ENCODE measurements at places on chromosomes 5 and 9.
A peak's percentile ranks its signal among the peaks of the same experiment; 100 is the strongest.

DNA sequence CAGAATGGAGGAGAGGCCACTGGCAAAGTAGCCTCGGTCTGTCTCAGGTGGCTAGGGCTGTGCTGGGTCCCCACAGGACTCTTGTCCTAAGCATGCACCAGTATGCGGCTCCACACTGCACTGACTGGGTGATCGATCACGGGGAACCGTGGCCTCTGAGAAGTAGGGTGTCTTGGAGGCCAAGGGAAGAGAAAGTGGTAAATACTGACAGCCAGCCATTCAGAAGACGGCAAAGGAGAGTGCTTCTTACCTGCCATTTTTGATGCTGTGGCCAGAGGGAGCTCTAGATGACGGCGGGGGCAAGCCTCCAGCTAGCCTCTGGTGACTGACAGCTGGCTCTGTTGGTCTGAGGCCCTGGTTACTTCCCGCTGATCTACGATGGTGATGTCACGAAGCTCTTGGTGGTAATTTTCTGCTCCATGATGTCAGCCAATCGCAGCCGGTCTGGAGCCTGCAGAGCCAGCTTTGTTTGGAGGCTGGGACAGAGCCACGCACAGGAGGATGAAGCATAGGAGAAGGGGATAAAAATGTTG lies 40.4 kb upstream of the GADD45G start:
- peak; percentile 35 for DNase-seq

DNA sequence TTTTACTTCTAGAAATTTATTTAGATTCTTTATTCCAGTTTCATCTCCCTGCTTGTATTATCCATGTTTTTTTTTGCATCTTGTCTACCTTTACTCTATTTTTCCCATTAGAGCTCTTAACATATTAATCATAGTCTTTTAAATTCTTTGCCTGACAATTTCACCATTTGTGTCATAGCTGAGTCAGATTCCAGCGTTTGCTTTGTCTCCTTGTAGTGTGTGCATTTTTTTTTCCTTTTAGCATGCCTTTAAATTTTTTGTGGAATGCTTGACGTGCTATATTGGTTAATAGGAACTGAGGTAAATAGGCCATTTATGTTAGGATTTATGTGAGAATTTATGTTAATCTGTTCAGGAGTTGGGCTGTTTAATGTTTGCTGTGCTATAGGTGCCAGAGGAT lies 41.8 kb upstream of the NFIL3 start:
- no peak for DNase-seq

DNA sequence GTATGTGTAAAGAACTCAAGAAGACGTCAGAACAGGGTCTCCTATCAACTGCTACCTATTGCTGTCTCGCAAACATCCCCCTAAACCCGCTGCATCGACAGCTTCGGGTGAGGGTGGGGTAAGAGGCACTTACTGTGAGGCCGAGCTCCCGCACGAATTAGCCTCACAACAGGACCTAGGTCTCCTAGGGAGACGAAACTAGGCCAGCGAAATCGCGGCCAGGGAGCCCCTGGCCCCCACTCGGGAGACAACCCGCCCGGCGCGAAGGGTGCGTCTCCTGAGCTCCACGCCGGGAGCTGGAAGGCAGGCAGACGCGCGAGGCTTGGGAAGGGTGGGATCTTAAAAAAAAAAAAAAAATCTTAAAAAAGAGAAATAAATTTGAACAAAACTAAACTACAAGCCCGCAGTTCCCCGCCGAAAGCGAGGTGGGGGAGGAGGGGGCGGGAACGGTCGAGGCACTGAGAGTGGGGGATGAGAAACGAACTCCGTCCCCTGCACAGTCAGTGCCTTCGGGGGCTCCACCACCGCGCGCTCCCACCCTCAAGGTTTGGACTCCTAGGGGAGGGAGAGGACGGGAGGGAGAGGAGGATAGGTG lies 33.0 kb upstream of the NFIB start:
- no peak for DNase-seq

DNA sequence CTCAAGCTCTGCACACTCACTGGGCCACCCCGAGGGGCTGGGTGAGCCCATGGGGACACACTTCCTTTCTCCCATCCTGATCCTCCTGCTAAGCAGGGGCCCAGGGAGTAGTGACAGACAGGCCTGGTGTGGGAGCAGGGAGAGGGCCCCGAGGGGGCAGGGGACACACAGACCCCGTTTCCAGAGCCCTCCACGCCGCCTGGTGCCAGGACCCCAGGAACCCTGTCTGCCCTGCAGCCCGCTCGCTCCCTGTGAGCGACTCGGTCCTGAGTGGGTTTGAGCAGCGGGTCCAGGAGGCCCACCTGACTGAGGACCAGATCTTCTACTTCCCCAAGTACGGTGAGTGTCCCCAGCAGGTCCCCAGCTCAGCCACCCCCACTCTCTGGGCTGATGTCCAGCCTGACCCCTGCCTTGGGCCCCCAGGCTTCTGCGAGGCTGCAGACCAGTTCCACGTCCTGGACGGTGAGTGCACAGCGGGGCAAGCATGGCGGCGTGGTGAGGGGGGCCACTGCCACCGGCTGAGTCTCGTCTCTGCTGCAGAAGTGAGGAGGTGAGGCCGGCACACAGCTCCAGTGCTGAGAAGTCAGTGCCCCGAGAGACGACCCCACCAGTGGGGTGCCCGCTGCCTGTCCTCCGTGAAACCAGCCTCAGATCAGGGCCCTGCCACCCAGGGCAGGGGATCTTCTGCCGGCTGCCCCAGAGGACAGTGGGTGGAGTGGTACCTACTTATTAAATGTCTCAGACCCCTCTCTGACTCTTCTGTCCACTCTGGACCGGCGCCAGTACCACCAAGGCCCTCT lies 1.4 kb downstream of the C8G start:
- no peak for DNase-seq

- DNase-seq: no peak
These were observed 71.7 kb upstream of the SLC25A51 start for GRCh38 chr9:37975639-37976038.

- no peak for DNase-seq
These were observed 171.2 kb upstream of the KIF2A start for GRCh38 chr5:62134811-62135210.

DNA sequence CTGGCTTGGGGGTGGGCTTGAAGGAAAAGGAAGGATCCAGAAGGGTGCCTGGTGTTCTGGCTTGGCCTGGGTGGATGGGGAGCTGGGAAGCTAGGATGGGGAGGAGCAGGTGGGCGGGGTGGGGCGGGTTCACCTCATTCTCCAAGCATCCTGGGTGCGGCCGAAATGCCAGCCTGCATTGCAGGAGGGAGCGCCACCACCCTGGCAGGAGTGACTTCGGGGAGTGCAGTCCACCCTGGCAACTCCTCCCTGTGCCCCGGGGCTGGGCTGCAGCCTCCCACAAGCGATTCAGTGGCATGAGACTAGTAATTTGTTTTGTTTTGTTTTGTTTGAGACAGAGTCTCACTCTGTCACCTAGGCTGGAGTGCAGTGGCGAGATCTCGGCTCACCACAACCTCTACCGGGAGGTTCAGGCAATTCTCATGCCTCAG lies 5.5 kb downstream of the TTC16 start:
- peak; percentile 81 for DNase-seq

DNA sequence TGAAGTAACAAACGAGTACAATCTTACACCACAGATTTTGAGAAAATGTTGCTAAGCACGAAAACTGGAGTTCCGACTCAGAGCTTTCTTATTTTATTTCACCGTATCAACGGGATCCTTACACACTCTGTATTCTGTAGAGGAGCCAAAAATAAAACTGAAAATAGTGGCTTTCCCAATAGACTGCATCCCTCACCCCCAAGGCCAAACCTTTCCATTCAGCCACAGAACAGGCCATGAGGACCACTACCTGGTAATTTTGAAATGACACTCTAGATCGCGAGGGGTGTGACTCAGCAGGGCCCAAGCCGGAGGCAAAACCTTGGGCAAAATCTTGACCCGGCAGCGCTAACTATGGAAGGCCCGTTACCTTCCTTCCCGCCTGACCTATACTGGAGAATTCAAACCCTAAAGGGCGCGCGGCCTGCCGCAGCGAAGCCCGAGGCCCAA lies 432 bp downstream of the HSPA9 start:
- peak; percentile 19 for DNase-seq

DNA sequence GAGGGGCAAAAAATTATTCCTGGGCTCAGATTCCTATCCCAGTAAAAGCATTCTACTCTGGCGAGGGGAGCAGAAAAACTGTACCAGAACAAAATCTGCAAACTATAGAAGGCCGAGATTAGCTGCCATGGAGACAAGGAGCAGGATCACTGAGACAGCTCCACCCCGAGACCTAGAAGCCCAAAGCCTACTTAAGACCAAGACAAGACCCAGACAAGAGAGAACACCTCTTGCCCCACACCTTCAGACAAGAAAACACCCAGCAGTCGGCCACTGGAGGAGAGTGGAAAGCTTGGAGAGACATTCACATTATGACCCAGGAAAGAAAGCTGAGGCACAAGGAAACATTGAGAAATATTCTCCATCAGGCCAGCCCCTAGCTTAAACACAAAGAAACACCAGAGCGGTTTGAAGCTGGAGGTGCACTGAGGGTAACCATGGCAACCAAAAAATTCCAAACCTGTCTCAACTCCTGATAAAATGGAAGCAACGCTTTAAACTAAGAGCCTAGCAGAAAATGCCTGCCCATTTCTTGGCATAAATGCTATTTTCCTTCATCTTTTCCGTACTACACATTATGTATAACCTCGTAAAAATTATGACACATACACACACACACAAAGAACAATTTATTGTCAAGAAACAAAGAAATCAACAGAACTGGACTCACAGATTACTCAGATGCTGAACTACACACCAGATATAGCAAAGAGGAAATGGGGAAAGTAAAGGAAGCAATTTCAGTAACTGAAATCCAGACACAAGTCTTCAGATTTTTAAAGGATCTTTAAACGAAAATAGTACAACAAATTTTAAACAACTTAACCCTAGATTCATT lies 53.8 kb upstream of the FTMT start:
- DNase-seq: no peak

DNA sequence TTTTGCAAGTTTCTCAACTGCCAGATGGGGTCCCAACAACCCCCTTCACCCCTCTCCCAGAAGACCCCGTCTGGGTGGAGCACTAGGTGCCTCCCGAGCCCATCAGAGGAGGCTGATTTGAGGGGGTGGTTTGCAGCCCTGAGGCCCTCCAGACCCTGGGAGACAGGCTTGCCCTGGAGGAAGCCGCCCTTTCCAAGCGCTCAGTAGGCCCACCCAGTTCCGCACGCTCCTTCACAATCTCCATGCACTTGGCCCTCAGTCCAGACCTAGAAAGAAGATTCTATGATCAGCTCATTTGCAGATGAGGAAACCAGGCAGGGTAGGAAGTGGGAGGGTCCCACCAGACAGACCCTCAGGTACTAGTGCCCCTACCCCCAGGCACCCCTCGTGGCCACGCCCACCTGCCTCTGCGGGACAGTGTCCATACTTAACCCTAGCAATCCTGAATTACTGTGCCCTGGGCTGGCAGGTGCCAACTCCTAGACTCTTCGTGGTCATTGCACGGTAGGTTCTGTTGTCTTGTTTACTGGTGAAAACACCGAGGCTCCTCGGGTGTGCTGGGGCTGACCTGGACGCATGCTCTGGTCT lies 22.3 kb downstream of the OR2V1 start:
- DNase-seq: no peak

DNA sequence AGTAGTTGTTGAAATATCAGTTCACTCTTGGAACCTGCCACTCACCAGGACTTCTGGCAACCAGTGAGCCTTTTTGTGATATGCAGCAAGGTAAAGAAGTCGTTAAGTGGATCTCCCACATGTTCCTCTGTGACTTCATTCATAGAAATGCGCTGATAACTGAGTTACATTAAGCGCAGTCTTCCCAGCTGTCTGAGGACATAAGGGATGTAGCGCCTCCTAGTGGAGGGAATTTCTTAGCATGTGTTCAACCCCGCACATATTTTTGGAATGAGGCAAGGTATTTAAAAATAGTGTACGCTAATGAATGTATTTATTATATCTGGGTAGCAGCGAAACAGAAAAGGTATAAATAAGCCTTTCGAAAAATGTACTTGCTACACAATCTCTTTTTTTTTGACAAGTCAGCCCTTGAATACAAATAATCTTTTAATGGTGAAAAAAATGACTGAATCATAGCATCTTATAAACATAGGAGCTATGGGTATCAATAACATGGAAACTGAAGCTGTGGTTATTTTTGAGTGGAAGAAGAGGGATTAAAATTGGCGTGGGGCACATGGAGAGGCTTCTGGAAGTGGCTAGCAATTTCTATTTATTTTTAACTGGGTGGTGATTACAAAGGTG lies 38.0 kb downstream of the PALM2AKAP2 start:
- DNase-seq: no peak

DNA sequence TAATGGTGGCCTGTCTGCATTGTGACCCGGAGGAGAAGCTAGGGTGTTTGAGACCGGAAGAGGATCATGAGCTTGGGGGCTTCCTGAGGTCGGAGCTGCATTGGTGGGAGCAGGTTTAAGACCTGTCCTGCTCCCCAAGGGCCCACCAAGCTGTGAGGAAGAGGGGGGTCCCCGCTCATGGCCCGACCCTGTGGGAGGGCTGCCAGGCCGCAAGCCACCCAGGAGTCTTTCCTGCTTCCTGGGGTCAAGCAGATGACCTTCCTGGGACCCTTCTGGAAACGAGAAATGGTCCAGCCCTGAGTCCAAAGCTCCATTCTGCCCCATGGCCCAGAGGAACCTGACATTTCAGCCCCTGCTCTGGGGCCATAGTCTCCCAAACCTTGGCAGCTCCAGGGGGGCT lies 61.5 kb upstream of the RNU6ATAC start:
- DNase-seq: no peak

GRCh38 chr9:107928701-107929371 lies 439.3 kb upstream of the KLF4 start:
- DNase-seq: no peak

DNA sequence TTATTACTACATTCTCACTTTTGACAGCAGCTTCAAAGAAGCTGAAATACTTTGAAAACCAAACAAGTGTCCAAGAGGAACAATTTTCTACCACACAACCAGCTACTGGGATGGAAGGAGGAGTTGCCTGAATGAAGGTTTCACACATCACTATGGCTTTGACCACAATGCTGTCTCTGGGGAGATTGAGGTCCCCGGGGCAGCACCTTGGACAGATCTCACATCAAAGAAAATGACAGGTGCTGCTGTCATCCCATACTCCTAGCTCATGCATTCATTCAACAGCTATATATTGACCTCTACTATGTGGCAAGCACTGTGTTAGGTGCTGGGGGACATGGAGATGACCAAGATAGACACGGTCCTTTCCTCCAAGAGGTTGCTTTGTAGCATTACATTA lies 233.2 kb upstream of the RASEF start:
- no peak for DNase-seq

DNA sequence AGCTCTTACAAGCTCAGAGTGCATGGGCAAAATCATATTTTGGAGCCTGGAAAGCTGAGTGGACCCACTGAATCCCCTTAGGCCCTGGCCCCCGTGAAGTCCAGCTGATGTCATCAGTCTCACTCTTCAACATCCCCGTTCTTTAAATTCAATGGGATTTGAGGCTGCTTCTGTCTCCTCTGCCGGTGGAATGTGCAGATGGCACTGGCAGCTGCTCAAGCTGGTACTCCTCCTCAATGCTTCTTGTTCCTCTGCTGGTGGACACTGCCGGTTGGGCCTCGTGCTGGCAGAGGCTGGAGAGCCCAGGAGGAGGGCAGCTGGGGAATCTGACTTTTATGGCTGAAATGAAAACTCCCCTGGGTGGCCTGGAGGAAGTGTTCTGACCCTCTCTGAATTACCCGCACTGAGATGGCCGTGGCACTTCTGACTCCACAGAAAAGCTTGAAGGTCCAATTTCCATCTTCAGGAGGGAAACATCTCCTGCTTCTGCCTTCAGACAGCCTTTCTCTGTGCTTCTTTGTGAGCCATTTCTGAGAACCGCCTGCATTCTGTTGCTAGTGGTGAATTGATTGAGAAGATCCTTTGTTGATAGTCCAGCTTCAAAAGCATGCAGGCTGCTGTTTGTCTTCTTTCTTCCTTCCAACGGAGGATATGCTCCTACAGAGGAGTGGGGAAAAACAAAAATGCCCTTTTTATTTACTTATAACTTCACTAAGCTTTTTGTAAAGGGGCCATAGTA lies 298.9 kb downstream of the TMEM38B start:
- DNase-seq: no peak
